ENCODE measurements at places on chromosomes 1 and 21.

DNA sequence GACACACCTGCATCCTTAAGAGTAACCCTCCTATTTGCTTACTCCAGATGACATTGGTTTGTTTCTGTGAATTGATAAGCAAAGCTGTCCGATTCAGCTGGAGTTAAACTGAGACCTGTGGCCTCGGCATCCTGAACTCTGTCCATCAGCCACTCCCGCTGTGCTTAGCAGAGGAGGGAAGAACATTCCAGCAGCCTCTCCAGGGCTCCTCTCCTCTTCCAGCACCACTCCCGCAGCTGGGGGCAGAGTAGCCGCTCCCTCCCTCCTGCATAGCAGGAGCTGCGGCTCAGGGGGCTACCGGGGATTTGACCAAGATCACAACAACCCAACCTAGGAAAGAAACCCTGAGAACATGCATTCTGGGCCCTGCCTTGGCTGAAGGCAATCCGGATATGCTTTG is 8.8 kb downstream of the LRRC38 start:
- DNase-seq = no peak

GRCh38 chr1:2129256-2129943 is 65.2 kb downstream of the FAAP20 start:
- DNase-seq = no peak

- DNase-seq = peak; percentile 70
Measured at GRCh38 chr1:9687120-9687873, 35.8 kb downstream of the PIK3CD start.

- peak; percentile 14 for DNase-seq
Measured at GRCh38 chr1:181423301-181423918, 59.9 kb upstream of the CACNA1E start.

GRCh38 chr1:48236716-48237470 is 14.4 kb downstream of the SLC5A9 start:
- DNase-seq = peak; percentile 28

GRCh38 chr1:3402258-3403010 is 52.0 kb upstream of the ARHGEF16 start:
- no peak for DNase-seq

DNA sequence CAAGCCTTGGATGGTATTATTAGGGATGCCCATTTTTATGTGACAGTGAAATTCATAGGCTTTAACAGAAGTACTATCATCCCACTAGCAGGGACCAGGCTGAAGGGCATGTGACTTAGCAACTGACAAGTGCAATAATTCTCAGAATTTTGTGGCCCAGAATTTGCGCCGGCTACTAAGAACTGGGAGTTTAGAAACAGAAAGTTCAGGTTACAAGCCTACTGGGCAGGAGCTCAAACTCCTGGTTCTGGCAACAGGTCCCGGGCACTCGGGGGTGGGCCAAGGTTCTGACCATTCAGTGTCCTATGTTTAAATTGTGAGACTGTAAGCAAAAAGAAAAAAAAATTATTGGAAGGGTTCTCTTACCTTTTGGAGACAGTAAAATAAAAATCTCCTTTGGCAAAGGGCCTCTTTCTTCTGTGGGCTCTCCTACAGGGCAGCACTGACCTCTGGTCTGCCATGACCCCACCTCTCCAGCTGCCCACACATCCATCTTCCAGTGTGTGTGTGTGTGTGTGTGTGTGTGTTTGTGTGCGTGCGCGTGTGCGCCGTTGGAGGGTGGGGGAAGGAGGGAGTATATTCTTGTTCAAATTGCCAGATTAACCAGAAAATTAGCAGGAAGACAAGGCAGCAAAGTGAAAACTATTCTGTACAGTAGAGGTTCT is 26.1 kb downstream of the IRF2BP2 start:
- peak; percentile 20 for DNase-seq

DNA sequence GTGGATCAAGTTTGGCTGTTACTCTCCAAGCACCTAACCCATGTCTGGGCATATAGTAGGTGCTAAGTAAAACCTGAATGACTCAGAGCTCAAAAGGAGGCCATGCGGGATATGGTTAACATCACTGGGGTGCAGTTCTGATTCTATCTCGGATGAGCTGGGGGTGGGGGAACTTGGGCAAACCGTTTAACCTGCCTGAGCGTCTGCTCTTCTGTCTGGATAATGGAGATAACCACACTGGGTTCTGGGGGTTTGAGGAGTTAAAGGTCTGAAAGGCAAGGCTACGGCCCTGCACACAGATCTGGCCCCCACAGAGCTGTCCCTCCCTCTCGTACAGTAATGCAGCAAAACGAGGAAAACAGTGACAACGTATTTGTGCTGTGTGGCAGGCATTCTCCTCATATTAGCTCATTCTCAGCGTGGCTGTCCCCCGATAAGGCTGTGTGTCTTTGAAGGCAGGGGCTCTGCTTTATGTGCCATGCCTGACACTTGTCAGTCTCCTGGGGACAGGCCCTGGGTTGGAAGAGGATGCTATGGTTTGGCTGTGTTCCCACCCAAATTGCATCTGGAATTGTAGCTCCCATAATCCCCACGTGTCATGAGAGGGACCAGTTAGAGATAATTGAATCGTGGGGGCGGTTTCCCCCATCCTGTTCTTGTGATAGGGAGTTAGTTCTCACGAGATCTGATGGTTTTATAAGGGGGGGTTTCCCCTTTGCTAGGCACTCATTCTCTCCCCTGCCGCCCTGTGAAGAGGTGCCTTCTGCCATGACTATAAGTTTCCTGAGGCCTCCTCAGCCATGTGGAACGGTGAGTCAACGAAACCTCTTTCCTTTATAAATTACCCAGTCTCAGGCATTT is 6.8 kb upstream of the ALDH4A1 start:
- DNase-seq = no peak

- DNase-seq = no peak
Measured at GRCh38 chr1:43551396-43551888, 20.8 kb downstream of the PTPRF start.

DNA sequence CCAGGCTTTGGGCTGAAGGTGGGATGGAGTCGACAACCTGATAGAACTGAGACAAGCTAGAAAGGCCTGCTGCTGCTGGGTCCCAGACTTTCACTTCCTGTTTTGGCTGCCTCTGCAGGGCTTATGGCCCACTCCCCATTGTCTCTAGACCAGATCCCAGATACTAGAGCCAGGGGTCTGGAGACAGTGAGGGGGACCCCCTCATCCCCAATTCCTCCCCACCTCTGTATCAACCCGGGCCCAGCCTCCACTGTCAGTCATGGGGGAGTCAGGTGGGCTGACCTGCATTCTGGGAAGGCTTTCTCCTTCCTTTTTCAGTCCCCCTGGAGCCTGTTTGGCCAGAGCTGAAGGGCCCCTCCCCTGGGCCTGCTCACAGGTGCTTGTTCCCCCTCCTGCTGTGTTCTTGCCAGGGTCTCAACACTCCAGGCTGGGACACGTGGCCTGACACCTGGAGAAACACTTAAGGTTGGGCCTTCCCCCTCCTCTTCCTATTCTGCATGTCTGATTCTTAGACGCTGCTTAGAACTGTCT is 18.0 kb upstream of the ETV3L start:
- no peak for DNase-seq

GRCh38 chr1:207868251-207868773 is 42.6 kb downstream of the CD34 start:
- DNase-seq = peak; percentile 46

DNA sequence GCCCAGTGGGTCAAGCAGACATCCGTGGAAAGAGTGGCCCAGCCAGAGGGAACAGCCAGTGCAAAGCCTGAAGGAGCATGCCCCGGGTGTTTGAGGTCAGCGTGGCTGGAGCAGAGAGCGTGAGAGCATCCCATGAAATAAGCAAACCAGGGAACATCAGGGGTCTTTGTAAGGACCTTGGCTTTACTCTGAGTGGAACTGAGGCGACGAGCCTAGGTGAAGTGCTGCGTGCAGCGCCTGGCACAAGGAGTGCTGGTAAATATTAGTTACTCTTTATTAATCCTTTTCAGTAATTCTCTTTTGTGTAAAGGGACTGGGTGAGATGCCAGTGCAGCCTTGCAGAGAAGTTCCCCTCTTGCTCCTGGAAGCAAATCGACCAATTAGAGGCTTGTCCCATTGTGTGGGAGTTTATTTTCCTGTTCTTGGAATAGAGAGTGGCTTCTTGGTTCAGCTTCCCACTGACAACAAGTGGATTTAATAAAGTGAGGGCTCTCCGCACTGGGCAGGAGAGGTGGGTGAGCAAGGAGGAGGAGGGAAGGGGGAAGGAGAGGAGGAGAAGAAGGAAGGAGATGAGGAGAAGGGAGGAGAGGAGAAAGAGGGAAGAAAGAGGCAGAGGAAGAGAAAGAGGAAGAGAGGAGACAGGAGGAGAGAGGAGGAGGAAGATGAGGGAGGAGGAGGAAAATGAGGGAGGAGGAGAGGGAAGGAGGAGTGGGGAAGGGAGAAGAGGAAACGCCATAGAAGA is 37.6 kb upstream of the DISP3 start:
- DNase-seq = no peak

DNA sequence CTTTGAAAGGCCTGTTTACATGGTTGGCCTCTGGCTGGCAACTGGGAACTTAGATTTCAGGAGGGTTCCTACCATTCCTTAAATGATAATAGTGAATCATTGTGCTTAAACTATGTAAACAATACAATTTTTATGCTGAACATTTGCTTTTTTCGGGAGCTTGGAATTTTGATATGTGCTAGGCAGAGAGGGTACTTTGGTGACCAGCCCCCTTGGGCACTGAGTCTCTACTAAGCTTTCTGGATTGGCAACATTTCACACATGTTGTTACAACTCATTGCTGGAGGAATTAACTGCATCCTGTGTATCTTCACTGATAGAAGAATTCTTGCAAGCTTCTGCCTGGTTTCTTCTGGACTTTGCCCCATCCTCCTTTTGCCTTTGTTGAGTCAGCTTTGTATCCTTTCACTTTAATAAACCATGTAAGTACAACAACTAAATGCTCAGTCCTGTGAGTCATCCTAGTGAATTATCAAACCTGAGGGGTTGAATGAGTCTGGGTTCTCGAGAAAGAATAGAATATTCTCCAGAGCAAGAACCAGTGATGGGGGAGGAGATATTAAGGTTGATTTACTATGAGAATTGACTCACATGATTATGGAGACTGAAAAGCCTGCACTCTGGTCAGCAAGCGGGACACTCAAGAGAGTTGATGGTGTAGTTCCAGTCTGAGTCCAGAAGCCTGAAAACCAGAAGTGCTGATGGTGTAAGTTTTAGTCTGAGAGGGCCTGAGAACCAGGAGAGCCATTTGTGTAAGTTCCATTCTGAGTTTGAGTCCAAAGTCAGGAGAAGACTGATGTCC is 3.1 kb upstream of the SLC16A4 start:
- no peak for DNase-seq

DNA sequence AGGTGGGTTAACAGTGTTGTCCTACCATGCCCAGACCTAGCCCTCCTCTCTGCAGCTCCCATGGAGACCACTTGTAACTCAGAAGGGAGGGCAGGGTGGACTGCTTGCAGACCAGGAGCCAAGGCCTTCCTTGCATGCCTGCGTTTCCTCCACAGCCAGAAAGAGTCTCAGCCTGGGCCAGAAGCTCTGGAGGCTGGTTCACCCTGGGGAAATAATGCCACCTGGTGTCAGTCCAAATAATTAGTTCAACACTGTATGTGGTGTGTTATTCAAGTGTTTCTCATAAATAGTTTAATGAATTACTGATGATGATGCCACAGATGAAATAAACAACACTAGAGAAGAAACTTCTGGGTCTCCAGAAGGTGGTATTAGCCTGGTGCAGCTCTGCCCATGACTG is 16.9 kb upstream of the VANGL1 start:
- DNase-seq = no peak

DNA sequence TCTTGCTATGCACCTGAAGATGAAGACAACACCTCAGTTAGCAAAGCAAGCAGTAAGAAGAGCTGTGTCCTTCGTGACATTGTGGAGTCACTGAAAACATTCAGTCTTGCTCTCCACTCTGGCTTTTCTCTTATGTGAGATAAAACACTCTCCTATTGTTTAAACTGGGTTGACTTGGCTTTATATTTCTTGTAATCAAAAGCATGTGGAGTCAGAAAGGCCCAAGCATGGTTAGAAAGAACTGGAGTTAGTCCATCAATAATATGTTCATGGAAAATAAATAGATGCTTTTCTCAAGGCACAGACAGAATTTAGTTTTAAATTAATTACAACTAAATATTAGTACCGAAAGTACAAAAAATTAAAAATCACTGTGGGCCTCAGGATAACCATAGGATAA is 61.7 kb downstream of the UBE2U start:
- no peak for DNase-seq

GRCh38 chr1:212196355-212196754 is 88.9 kb upstream of the PPP2R5A start:
- DNase-seq = no peak

DNA sequence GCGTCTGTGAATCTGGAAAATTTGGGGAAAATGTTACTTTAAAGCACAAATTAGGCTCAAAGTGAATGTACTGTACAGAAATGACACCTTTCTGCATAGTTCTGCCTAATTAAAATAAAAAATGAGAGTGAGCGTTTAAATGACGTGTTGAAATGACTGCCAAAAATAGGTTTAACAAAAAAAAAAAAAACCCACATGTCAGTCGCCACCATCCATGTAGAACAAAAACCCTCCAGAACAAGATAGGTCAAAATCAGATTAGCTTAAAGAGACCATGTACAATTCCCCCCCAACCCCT is 745 bp downstream of the PARP1 start:
- no peak for DNase-seq

- no peak for DNase-seq
Measured at GRCh38 chr1:232440325-232441035, 189.5 kb downstream of the SIPA1L2 start.

GRCh38 chr1:187862506-187862905 is 1033.8 kb downstream of the PLA2G4A start:
- no peak for DNase-seq

DNA sequence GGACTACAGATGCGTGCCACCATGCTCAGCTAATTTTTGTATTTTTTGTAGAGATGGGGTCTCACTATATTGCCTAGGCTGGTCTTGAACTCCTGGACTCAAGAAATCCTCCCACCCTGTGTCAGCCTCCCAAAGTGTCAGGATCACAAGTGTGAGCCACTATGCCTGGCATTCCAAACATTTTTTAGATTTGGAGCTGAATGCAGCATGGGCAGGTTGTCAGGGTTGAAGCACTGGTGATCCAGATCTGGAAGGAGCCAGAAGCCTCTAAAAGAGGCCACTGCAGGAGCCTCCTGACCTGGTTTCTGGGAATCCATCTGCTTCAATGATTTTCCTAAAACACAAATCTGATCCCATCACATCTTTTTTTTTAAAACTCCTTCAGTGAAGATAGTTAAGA is 1.8 kb upstream of the CTPS1 start:
- DNase-seq = no peak

- no peak for DNase-seq
Measured at GRCh38 chr1:33032126-33032869, 4.4 kb downstream of the AK2 start.

- DNase-seq = no peak
Measured at GRCh38 chr1:228334226-228334935, 72.3 kb downstream of the TRIM11 start.

- peak; percentile 69 for DNase-seq
Measured at GRCh38 chr1:205488074-205488723, 16.3 kb upstream of the CDK18 start.

DNA sequence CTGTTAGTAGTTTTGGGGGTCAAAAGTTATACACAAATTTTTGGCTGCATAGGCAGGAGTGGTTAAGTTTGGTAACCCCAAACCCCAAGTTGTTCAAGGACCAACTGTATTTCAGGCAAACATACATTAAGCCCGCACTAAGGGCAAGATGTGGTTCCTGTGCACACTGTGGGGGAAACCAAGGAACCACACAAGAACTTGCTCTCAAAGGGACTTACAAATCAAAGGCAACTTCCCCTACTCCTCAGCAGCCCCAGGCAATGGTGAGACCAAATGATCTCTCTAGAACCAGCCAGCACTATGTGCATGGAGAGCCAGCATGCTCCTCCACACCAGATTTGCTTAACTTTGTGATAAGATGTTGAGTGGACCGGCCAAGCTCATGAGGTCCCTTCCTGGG is 35.3 kb downstream of the PACC1 start:
- DNase-seq = no peak

- no peak for DNase-seq
Measured at GRCh38 chr1:202942426-202942825, 15.4 kb upstream of the KLHL12 start.
